Aorta (tissue), 5 donors: ENCODE measurements at places on chromosomes 3 and 15.

DNA sequence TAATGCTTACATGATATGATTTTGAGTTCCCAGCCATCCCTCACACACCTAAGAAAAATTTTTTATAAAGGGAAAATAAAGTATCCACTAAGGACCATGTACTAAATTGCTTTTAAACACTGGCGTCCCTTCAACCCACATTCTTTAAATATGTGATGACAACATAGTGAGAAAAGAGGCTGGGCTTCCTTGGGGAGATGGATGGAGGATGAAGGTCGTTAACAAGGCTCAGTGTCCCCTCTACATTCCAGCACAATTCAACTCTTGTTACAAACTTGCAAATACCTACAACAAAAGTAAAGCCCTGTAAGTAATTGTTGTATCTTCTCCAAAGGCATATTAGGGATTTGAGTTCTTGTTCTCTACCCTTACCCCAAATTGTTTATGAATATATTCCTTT is 87.2 kb upstream of the SLC4A7 start:
- no peak overlapping the region for H3K27ac ChIP-seq
- DNase-seq = no peak
- H3K27me3 ChIP-seq = no peaks in the 10 kb centered on the region
- H3K36me3 ChIP-seq = no peaks in the 10 kb centered on the region
- peaks cover 5% of the 10 kb centered on the region for H3K4me1 ChIP-seq
- no peak overlapping the region for H3K4me3 ChIP-seq

GRCh38 chr3:34216711-34217335 is 418.4 kb downstream of the PDCD6IP start:
- DNase-seq = no peak
- H3K36me3 ChIP-seq = no peaks in the 10 kb centered on the region
- no peak overlapping the region for H3K27ac ChIP-seq

DNA sequence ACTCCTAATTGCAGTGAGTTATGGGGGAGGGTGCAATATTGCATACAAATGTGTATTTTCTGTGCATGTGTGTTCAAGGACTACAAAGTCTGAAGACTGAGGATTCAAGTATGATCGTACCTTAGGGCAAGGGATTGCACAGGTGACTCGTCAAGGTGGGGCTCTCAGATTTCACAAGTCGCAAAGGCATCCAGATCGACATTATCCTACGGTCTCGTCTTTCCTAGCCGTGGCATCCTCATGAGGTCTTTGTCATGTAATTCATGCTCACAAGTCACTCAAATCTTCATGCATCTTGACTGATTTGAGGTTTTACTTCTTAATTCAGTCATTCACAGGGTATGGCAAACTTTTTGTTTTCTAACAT is 191.4 kb upstream of the HES1 start:
- no peak for DNase-seq
- no peaks in the 10 kb centered on the region for H3K4me1 ChIP-seq
- H3K27me3 ChIP-seq = no peaks in the 10 kb centered on the region
- H3K4me3 ChIP-seq = no peak overlapping the region
- no peaks in the 10 kb centered on the region for H3K36me3 ChIP-seq
- no peak overlapping the region for H3K27ac ChIP-seq

- no peak for DNase-seq
- H3K36me3 ChIP-seq = no peaks in the 10 kb centered on the region
- no peak overlapping the region for H3K4me3 ChIP-seq
- no peak overlapping the region for H3K27ac ChIP-seq
- no peaks in the 10 kb centered on the region for H3K27me3 ChIP-seq
These were observed 21.1 kb upstream of the ABTB1 start for GRCh38 chr3:127651516-127652172.

DNA sequence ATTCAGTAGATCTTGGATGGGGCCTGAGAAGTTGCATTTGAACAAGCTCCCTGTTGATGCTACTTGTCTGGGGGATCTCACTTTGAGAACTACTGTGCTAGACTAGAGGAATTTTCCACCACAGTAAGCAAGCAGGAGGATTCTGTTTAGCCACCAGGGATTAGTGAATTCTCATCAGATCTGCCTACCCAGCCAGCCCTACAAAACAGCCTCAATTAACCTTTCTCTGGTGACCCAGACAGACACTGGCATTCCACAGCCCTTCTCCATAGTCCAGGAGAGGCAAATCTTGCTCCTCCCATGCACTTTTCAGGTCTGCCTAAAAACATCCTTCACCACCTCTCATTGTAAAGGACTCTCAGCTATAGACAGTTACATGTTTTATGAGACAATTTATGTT is 16.7 kb upstream of the MYH15 start:
- H3K4me3 ChIP-seq = no peak overlapping the region
- H3K4me1 ChIP-seq = no peaks in the 10 kb centered on the region
- H3K27ac ChIP-seq = peak overlapping the region; percentile 68
- H3K27me3 ChIP-seq = no peaks in the 10 kb centered on the region
- no peak for DNase-seq
